ENCODE measurements at places on chromosomes 13 and 19. TPM values are rescaled to one million over a fixed set of nuclear protein-coding genes. Genes with fewer than 3 reads are reported as not detected.

Gene SLC27A1
- 21.9 TPM for total RNA-seq

Gene ZNF569
- total RNA-seq: 3.5 TPM

Gene KLK7
- total RNA-seq: 0.55 TPM

Gene SLC8A2
- total RNA-seq: not detected
